Endothelial cell of coronary artery (primary cell): ENCODE measurements at places on chromosomes 12 and 14. TPM values are rescaled to one million over a fixed set of nuclear protein-coding genes. Genes with fewer than 3 reads are reported as not detected.

Gene CCDC177
- total RNA-seq, result not detected in 2 replicates

Gene TEX52
- not detected in 2 replicates for total RNA-seq

Gene KIF26A
- total RNA-seq, result 2.7 and 15.2 TPM in 2 replicates

Gene ST8SIA1
- 0.09 TPM in 2 replicates for total RNA-seq

Gene SNRNP35
- 11.8 and 14.5 TPM in 2 replicates for total RNA-seq

Gene GLT1D1
- not detected in 2 replicates for total RNA-seq

Gene BCL2L14
- total RNA-seq, result not detected in 2 replicates

Gene HCAR2
- not detected in 2 replicates for total RNA-seq

Gene ASB2
- total RNA-seq, result 0.18 TPM in 1 of 2 replicates, not detected in the other

Gene SPIC
- not detected in 2 replicates for total RNA-seq

Gene STX2
- total RNA-seq, result 30.6 and 40.1 TPM in 2 replicates

Gene LMNTD1
- 0.45 TPM in 1 of 2 replicates, not detected in the other for total RNA-seq

Gene HOXC10
- total RNA-seq, result not detected in 2 replicates

Gene FAM234B
- 4.8 and 6.7 TPM in 2 replicates for total RNA-seq

Gene AICDA
- total RNA-seq, result not detected in 2 replicates

Gene TMEM117
- total RNA-seq, result 1.2 and 2.0 TPM in 2 replicates

Gene EPS8
- total RNA-seq, result 15.7 and 80.9 TPM in 2 replicates

Gene PRMT5
- total RNA-seq, result 45.9 and 71.5 TPM in 2 replicates

Gene SRGAP1
- 2.0 and 5.2 TPM in 2 replicates for total RNA-seq

Gene TCL1B
- not detected in 2 replicates for total RNA-seq

Gene INF2
- total RNA-seq, result 39.3 and 65.7 TPM in 2 replicates

Gene PMCH
- 0.09 and 0.72 TPM in 2 replicates for total RNA-seq

Gene CACNA2D4
- total RNA-seq, result 0.81 and 0.94 TPM in 2 replicates
